Non-pigmented ciliary epithelial cell (primary cell): ENCODE measurements at places on chromosomes 7 and 10.

- DNase-seq: peak; percentile 91
These were observed 1.2 kb downstream of the KLLN start for GRCh38 chr10:87861953-87862678.

GRCh38 chr7:77281780-77282478 is 82.3 kb upstream of the FGL2 start:
- no peak for DNase-seq

DNA sequence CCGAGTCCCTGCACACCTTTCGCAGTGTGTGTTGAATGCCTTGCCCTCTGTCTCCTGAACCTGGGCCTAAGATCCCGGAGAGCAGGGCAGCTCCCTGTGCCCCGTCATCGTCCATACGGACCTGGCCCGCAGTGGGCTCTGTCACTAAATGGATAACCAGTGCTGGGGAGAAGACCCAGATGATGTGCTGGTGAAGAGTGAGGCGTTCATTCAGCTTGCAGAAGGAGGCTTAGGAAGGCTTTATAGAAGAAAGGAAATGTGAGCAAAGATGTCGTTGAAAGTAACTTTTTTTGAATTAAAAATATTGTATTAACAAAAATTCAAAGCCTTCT is 34.4 kb downstream of the PFKFB3 start:
- DNase-seq: no peak

DNA sequence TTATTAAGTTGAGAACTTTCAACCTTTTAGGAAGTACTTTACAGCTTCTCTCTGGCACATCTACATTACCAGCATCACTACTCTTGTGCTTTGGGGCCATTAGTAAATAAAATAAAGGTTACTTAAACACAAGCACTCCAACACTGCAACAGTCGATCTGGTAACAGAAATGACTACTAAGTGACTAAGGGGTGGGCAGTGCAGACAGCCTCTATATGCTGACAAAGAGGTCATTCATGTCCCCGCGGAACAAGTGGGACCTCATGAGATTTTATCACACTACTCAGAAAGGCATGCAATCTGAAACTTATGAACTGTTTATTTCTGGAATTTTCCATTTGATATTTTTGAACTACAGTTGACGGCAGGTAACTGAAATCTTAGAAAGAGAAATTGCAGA is 111.3 kb upstream of the DNAJB12 start:
- no peak for DNase-seq

- no peak for DNase-seq
These were observed 54.0 kb upstream of the GRB10 start for GRCh38 chr7:50836646-50837045.

GRCh38 chr10:44890696-44891563 is 20.2 kb upstream of the TMEM72 start:
- no peak for DNase-seq

DNA sequence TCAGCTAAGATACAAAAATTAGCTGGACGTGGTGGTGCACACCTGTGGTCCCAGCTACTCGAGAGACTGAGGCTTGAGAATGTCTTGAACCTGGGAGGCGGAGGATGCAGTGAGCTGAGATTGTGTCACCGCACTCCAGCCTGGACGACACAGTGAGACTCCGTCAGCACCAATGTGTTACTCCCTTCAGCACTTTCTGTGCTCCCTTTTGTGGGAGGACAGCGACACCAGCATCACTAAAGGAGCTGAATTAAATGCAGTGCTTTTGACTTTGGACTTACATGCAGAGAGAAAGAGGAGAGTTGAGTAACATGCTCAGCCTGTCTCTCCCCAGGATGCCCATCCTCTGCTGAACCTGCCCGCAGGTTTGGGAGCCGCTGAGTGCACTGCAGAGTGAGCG is 92.2 kb upstream of the RHEB start:
- no peak for DNase-seq
